ENCODE measurements at places on chromosomes 5 and 9.

- no peak for DNase-seq
Observed at GRCh38 chr5:116859666-116860320, 285.2 kb upstream of the SEMA6A start.

DNA sequence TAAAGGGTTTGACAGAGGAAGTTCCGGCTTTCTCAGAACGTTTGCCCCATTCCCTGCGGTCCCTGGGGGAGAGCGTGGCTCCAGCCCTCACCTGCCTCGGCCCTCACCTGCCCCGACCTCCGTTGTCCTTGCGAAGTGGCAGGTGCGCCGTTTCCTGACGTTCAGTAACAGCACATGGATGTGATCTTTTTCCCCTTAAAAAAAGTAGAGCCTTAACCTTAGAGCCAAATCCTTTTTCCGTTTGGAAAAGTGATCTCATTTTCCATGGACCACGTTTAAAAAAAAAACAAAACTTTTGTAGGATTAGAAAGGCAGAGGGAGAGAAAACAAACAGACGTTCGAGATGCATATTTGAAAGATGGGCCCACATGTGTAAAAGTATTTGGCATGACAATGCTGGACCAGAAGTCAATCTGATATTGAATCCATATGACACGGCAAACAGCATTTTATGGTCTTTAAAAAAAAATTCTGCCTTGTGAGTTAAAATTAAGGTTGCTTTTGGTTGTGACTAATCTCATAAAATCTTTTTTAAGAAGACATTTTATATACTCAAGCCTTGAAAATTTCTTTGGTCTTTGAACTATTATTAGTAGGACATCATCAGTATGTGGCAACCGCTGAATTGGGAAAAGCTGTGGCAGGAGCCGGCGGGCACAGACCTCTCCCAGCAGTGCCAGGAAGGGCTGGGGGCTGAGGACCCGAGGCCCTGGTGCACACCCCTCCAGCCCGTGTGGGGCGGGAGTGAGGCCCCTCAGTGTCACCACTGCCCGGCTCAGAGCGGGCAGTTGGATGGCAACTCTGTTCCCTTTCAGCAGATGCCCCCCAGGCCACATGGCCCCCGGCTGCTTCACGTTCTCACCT lies 42.5 kb upstream of the EXOC3 start:
- no peak for DNase-seq

GRCh38 chr5:91556-92263 lies at the start of gene PLEKHG4B:
Gene PLEKHG4B, plus strand, starts transcription at chr5:92168. Its CDS starts 64 bp downstream, at chr5:92232.
- no peak for DNase-seq

GRCh38 chr5:133499895-133500294 lies 112.4 kb downstream of the FSTL4 start:
- DNase-seq = no peak

DNA sequence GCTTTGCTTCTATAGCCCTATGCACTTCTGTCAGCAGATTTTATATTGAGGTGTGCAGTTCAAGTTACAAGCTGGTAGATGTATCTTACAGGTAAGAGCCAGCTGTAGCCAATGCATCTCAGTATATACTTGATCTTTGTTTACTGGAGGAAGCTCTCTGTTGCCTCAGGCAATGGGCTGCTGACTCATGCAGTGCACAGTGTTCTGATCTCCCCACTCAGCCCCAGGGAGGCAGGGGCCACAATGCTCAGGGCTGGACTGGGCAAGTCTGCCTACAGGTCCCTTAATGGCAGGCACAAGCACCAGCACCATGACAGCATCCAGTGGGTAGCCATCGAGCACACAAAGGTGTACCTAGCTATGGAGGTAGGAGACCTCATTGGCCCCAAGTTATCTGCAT lies 178.8 kb upstream of the CDH10 start:
- no peak for DNase-seq

DNA sequence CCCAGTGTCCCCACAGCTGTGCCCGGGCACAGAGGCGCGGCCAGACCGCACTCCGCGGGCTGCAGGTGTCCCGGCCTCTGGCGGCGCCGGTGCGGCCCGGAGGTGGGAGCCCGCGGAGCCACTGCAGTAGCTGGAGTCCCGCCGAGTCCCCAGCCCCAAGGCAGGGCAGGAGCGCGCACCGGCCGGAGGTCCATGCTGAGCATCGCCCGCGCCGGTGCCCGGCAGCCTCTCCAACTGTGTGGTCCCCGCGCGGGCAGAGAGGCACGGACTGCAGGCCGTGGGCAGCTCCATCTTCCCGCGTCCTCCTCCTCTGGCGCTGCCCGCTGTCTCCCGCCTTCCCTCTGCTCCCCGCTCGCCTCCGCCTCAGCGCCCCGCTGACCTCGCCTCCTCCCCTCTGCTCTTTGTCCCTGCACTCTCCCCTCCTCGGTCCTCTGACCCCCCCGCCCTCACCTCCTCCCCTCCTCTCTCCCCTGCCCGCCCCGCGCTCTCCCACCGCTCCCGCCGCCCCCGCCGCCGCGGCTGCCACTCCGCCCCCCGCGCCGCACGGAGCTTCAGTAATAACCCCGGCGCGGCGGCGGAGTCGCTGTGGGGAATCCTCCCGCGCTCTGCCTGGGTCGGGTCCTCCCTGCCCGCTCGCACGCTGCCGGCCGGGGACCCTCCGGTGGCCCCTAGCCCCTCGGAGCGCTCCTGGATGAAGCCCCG lies at the start of gene ADAMTS16:
Gene ADAMTS16 (plus strand): TSS at position 554 of the 702 bp plus-strand sequence. CDS start 138 bp downstream, at position 692.
- DNase-seq = no peak

- no peak for DNase-seq
Observed at GRCh38 chr5:159891371-159891770, 24.9 kb upstream of the ADRA1B start.

DNA sequence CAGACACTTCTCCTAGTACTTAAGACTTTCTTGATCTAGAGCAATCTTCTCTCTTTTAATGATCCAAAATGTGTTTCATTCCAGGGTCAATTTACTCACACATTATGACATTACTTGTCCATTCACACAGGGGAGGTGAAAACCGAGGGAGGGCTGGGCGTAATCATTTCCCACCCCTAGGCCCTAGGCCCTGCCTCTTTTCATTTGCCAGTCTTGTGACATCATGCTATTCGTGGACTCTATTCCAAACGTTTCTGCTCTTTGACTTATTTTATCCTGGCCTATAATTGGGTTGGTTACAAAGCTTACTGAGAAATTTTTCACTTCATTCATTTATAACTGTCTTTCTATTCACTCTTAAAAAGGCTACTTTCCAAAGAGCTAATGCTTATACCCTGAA lies 2.4 kb downstream of the DCAF12 start:
- DNase-seq = no peak

DNA sequence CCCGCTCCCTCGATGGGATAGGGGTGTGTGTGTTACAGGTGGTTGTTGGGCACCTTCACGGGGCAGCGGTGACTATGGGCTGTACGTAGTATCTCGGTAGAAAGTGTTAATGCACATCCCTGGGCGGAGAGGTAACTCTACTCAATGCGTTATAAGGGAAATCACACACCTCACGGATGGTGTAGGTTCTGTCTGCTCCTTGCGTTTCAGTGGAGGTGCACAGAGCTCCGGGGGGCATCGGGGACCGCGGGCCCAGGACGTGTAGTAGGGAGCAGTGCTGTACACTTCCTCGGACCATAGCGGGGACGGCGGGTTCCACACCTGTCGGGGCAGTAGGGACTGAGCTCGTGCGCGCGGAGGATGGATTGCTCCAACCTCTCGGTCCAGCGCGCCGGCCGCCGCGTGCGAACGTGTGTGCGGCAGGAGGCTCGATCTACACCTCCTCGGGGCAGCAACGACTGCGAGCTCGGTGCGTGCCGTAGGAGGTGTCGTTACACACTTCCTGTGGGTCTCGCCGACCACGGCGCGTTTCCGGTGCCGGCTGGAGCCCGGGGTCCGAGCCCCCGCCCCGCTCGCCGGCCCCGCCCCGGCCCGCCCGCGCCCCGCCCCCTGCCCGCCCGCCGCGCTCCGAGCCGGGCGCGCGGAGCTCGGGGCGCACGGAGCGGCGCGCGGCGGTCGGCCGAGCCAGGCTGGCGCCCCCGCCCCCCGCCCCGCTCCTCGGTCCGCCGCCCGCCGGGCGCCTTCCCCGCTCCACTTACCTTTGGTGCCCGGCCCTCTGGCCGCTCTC lies at the start of gene KIAA1958:
Gene KIAA1958 (plus strand): TSS at position 607 of the 787 bp plus-strand sequence. CDS start 87,254 bp downstream, outside the sequence.
- peak; percentile 75 for DNase-seq

DNA sequence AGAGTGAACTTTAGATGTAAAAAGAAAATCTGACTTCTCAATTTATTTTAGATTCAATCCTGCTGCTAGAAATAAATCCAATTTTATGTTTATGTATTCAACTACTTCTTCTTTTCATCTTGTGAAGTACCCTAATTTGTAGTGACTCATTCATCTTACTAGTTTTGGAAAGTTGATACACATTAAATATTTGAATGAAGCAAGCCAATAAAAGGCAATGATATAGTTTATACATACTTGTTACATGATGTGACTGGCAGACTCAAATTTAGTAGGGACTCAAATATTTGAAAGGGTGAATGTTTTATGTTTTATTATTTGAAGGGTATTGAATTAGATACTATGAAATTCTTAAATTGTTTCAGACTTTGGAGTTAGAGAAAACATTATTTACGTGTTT lies 34.7 kb downstream of the CSNK1G3 start:
- DNase-seq = no peak

- DNase-seq = no peak
Observed at GRCh38 chr9:21552244-21553170, 70.4 kb upstream of the IFNE start.

- DNase-seq = no peak
Observed at GRCh38 chr9:95096381-95096780, 221.1 kb downstream of the FANCC start.

- DNase-seq = no peak
Observed at GRCh38 chr9:91727316-91727861, 222.6 kb downstream of the ROR2 start.

- no peak for DNase-seq
Observed at GRCh38 chr5:92838253-92838652, 742.8 kb downstream of the NR2F1-AS1 start.

- no peak for DNase-seq
Observed at GRCh38 chr9:84811072-84811750, 141.7 kb downstream of the NTRK2 start.

GRCh38 chr9:132241840-132242620 lies 80.2 kb downstream of the NTNG2 start:
- DNase-seq = peak; percentile 28

- DNase-seq = no peak
Observed at GRCh38 chr5:136808756-136809155, 443.4 kb upstream of the TRPC7 start.

DNA sequence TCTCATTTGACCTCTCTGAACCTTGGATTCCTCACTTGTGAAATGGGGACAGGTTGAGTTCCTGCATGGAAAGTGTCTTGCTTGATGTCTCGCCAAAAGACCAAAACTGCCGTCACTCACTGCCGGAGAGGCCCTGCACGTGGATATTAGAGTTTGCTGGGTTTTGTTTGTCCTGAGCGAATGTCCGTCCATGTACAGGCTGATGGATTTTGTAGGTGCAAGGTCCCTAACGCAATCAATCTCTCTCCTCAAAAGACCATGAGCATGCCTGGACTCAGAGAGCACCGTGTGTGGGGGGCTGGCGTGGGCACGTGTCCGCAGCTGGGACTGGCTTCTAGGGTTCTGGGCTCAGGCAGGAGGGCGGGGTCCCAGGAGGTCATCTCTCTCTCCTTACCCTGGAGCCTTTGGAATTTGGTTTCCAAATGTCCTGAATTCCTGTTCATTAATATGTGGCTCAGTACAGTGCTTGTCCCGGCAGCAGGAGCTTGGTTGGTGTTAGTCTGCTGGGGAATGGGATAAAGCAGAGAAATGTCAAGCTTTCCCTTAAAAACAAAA lies 146.0 kb upstream of the IER5L start:
- DNase-seq = no peak

- no peak for DNase-seq
Observed at GRCh38 chr5:153352685-153353219, 137.7 kb upstream of the GRIA1 start.

- no peak for DNase-seq
Observed at GRCh38 chr5:105836268-105836667, 1834.5 kb downstream of the EFNA5 start.

DNA sequence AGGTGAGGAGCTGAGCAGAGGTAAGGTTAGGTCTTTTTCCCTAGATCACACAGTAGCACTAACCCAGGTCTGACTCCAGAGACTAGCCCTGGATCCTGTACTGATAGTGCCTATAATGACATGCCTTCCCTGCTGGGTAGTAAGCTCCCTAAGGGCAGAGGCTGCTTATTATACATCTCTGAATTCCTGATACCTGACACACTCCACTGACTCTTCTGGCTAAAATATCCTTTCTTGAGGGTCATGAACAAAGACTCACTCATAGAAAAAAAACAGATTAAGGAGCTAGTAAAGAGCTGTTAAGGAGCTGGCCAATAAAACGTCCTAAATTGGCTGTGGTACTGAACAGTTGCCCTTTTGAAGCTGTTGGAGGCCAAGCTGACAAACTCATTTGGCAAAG lies 149.0 kb upstream of the ITGA1 start:
- DNase-seq = no peak

- DNase-seq = no peak
Observed at GRCh38 chr5:51746023-51746422, 362.8 kb downstream of the ISL1 start.

DNA sequence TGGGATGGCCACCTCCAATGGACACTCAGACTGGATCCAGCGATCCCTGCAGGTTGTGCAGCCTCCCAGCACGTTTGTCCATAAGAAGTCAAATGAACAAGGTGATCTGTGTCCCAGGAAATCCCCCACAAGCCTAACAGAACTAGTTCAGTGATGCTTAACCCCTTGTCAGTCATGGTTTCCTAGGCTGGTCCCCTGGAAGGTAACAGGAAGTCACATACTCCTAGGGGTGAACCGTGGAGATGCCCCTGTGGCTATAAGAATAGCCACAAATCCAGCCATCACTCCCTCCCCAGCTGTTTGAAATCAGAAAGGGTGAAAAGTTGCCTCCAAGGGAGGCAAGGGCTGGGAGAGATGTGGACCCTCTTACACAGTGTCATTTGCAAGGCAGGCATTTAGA lies 22.5 kb downstream of the PAX5 start:
- DNase-seq = no peak

GRCh38 chr9:21154018-21154608 lies 12.3 kb downstream of the IFNA21 start:
- no peak for DNase-seq

DNA sequence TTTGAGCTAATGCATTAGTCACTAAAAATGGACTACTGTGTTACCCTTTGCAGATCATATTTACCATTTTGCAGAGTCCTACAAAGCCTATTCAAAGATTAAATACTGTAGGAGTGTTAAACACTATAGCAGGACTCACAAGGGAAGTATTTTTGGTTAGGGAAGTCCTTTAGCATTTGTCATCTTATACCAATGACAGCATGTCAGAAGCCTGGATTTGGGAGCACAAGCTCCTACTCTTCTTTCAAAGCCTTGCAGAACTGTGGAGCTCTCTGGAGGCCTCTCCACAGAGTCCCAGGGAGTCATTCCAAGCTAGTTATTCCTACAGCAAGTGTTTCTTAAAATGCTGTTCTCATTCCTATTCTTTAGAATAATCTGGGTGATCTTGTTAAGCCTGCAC lies 288.8 kb downstream of the PIK3R1 start:
- no peak for DNase-seq

Measured in stimulated activated CD4-positive, alpha-beta T cell treated with anti-CD3 and anti-CD28 coated beads, TNF-alpha, amount 100 ng/mL, for 48 hours (primary cell).